GM10248 (cell line): ENCODE measurements at places on chromosomes 5 and 9.

GRCh38 chr9:23342291-23342690 is 483.7 kb downstream of the ELAVL2 start:
- DNase-seq = no peak

GRCh38 chr9:77450085-77450475 is 198.0 kb downstream of the GNA14 start:
- DNase-seq = no peak

DNA sequence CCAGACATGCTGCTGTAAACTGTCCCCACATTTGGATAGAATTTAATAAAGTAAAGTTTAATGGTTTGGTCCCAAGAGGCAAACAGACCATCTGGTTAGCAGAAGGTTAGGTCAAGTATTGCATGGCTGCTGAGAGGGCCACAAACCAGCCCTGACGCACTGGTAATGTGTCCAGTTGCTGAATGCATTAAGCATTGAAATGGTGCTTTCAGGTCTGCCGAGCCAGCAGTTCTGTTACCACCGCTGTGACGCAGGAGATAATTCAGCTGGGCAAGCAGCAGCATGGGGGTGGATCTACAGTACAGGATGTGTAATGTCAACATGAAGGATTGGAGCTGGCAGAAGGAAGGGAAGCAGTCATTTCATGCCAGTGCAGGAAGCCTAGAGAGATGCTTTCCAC is 16.0 kb downstream of the ZNF462 start:
- DNase-seq = no peak

DNA sequence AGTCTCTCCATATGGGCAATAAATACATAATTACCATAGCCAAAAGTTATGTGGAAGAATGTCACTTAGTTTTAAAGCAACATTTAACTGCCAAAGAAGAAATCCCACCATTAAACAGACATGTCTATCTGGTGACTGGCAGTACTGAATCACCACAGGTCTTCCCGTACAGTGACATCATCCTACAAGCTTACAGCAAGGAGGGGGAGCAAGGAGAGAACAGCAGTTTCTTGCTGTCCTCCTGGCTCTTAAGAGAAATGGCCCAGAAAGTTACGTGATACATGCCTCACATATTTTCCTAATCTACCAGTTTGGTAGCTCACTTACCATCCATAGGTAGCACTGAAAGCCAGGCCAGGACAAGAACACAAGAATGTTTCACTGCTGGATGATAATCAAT is 671.0 kb downstream of the DMRTA1 start:
- DNase-seq = no peak

- DNase-seq = no peak
These were observed 139.8 kb downstream of the APBA1 start for GRCh38 chr9:69532396-69532795.

GRCh38 chr9:71383308-71383940 is 262.0 kb upstream of the TRPM3 start:
- DNase-seq = no peak

DNA sequence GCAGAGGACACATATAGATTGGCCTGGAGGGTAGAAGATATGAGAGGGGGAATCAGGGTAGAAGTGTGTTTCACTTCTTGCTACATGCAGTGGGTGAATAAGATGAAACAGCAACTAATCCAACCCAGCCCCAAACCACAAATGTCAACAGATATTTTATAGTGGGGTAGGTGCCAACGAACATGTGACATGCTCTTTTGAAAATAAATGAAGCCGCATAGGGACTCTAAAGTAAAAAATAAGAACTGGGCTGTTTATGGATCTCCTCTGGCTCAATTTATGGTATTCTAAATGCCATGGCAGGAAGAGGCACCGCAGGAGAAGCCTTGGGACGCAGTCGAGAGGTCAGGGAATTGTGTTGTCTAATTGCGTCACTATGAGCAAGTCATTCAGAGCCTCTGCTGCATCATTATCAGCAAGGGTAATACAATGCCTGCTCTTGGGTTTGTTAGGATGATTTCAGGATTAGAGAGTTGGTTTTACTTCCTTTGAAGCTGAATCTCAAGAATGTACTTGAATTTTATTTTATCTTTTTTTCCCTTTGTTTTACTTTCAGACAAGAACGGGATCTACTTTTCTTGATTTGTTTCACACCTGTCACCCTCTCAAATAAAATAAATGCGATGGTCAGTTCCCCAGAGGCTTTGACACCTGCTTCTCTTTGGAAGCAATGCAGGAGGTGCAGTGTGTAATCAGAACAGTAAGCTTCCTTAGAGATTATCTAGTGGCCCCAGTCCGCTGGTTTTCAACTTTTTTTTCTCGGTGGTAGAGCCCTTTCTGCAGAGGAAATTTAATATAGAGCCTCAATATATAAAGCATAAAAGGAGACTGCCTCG is 375.6 kb upstream of the CLINT1 start:
- DNase-seq = no peak

GRCh38 chr5:112738191-112738560 is 491 bp downstream of the APC start:
- DNase-seq = peak; percentile 8

GRCh38 chr9:93258818-93259489 is 75.0 kb downstream of the WNK2 start:
- no peak for DNase-seq

- DNase-seq = no peak
These were observed 278.3 kb upstream of the PCSK5 start for GRCh38 chr9:75612205-75612604.

DNA sequence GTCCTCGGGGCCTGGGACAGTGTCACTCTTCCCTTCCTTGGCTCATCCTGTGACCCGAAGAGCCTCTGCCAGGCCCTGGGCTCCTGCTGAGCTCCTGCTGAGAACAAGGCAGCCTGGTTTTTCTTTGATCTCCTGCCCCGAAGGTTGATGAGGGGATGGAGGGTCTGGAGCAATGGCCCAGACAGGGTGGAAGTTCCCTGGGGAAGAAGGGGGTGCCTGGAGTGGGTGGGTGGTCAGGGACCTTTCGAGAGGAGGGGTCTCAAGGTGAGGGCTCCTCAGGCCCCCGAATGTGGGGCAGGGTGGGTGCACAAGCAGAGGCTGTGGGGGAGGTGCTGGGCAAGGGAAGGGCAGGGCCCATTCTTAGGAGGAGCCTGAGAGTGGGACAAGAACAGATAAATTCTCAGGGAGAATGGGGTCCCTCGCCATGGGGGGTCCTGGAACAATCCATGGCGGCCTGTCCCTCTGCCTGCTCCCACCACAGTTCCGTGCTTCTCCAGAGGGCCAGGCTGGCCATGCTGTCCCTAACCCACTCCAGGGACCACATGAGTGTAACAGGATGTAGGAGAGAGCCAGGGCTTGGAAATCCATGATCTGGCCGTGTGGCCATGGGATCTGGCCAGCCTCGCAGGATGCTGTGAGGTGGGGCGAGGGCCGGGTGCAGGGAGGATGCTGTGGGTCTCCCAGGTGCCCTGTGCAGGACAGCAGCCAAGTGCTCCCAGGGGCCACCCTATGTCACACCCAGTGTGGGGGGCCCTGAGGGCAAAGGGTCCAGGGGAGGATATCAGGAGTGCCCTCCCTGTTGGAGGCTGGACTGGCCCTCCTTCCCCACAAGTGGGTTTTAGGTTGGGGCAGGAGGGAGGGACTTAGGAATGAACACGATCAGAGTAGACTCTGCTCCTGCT is 128.5 kb upstream of the LPCAT1 start:
- no peak for DNase-seq

DNA sequence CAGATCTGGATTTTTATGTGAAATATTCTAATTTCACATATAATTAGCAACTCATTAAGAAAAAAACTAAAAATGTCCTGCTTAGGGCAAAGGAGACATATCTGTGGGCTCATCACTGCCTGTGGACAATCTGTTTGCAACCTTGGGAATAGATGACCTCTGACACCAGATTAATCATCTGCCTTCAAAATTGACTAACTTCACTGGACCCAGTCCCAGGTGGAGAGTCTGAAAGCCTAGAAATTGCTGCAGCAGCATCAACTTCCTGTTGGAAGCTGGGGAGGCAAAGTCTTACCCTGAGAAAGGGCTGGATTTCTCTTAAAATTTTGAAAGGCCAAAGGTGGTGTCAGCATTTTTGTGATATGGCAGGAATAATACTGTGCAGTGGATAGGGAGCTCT is 76.3 kb upstream of the TNC start:
- no peak for DNase-seq

DNA sequence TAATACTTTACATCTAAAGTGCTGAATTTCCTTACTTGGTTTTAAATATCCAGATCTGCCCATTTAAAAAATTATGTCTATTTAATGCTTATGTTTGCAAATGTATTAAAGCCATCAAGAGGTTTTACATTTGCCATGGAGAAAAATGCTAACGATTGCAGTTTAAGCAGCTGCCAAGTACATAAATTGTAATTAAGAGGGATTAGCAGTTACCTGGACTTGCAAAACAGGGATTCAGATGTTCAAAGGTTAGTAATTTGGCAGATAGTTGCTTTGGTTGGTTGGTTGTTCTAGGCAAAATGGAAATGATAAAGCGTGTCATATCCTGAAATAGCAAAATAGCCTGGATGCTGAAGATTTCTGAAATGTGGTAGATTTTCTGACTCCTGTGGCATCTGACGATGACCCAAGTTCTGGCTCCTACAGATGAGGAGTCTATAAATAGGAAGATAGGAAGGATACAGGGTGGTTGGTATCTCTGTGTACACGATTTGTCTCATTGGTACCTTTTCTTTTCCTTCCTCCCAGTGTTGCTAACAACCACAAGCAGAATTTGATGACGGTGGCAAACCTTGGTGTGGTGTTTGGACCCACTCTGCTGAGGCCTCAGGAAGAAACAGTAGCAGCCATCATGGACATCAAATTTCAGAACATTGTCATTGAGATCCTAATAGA is 282.9 kb downstream of the NR3C1 start:
- no peak for DNase-seq

DNA sequence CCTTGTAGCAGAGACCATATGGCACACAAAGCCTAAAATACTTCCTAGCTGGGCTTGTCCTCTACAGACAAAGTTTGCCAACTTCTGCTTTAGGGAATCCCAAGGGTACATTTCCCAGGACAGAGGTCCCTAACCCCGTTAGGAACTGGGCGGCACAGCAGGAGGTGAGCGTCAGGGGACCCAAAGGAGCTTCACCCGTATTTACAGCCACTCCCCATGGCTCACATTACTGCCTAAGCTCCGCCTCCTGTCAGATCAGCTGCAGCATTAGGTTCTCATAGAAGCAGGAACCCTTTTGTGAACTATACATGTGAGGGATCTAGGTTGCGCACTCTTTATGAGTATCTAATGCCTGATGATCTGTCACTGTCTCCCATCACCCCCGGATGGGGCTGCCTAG is 88.5 kb upstream of the TRPM3 start:
- no peak for DNase-seq

GRCh38 chr5:6583049-6583880 is 49.6 kb downstream of the NSUN2 start:
- DNase-seq = peak; percentile 58

- peak; percentile 26 for DNase-seq
These were observed 8.7 kb downstream of the HMGCS1 start for GRCh38 chr5:43304525-43304924.

DNA sequence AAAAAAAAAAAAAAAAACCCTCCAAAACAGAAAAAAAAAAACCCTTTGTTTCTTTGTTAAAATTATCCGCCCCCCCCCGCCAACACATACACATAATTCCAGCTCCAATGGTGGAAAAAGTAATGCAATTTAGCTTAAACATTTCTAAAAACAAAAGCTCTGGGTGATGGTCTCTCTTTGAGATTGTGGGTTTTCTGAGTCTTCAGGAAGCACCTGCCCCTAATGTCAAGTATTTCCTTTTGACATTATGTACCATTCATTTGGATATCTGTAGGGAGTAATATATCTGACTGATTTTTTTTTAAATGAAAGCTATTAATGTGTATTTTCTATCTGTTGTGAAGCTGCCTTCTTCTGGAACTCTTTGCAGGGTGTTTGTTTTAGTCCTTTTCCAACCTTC is 389.7 kb downstream of the TAF11L14 start:
- no peak for DNase-seq

- no peak for DNase-seq
These were observed 72.4 kb downstream of the HABP4 start for GRCh38 chr9:96522366-96522765.

DNA sequence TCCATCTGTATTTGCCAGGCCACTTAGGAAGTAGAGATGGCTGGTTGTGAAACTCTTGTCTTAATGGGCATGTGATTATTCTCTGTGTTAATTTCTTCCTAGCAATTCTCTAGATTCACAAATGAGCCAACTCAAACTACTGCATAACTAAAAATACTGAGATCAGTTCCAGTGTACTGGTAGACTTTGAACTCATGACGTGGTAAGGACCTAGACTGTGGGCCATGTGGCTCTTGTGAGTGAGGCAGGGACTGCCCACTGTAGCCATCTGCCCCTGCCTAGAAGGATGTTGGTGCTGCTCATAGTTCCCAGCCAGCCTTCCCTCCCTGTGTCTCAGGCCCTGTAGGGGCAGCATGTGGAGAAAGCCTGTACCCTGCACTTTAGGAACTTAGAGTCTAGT is 47.4 kb downstream of the CYSTM1 start:
- DNase-seq = no peak

GRCh38 chr9:94941211-94941875 is 214.8 kb downstream of the AOPEP start:
- no peak for DNase-seq

- DNase-seq = no peak
These were observed 110.0 kb upstream of the RPS23 start for GRCh38 chr5:82388181-82388580.

DNA sequence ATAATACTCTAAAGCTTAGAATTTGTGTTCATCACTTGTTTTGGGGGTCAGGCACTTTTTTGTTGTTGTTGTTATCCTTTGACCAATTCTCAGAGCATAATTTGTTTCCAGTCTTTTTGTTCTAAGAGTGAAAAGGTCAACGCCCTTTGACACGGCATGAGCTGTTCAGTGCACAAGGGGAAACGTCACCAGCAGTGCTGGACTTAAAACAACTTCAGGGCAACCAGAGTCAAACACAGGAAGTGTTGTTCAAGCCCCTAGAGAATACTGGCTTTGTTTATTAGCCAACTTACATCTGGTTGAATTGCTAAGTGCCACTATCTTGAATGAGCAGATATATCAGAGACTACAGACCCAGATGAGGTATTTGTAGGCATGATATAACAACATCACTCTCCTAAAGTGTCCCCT is 368.9 kb downstream of the TMEM161B start:
- DNase-seq = no peak

DNA sequence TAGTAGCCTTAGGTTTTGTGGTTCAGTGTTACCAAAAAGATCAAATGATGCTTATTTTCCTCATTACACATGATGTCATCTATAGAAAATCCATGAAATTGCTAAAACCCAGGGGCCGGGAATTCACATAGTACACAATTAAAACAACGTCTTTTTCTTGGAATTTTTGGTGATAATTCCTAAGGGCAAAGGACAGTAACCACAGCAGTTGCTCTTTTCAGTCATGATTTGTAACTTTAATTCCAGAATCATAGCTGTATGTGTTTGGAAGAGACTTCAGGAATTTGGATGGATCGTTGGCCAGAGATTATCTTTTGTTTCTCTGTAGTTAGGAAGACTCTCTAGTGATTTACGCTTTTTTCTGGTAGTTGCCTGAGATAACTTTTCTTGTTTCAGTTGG is 748.7 kb downstream of the TLE4 start:
- no peak for DNase-seq

- no peak for DNase-seq
These were observed 129.7 kb upstream of the IQGAP2 start for GRCh38 chr5:76273206-76273885.
